Stimulated activated CD8-positive, alpha-beta memory T cell treated with anti-CD3 and anti-CD28 coated beads, Interleukin-15, amount 100 ng/mL, for 4 hours (primary cell): ENCODE measurements at places on chromosomes 13 and 19.

DNA sequence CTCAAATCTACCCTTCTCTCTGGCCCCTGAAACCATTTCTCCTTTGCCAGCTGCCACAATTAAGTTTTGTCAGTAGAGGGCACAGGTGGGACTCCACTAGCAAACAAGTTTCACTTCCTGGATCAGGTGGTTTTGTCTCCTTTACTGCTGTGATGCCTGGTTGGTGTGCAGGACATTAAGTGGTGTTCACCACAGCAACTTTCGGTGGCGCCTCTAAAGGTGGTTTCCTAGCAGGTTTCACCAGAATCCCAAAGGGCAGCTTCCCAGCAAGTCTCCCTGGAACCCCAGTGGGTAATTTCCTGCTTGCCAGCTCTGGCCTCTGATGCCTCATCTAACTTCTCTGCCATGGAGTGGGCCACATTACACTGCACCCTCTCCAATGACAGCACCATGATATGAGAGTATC, 16.6 kb downstream of the MED4 start:
- DNase-seq, result no peak

DNA sequence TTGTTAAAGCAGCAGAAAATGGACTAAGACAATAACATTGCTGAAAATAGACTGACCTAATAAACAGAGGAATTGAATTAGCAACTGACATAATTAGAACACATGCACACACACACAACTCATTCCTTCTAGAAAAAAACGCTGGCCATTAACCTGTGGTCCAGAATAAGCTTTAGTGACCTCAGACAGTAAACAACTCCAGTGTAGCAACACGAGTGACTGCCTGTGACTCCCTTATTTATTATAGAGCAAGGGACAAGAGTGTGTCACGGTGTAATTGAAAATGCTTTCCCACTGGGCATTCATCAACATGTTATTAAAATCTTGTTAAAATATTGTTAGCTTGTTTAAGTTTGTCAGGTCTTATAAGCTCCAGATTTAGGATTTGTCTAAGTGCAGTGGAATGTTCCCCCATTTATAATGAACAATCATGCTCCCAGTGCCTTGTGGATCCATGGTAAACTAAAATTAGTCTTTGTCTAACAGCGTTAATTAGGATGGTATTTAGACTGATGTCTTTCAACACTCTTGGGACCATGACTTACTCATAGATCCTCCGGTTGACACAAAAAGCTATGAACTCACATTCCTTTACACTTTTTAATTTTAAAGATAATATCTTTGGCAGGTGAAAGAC, 111.7 kb upstream of the IRS2 start:
- DNase-seq, result no peak

DNA sequence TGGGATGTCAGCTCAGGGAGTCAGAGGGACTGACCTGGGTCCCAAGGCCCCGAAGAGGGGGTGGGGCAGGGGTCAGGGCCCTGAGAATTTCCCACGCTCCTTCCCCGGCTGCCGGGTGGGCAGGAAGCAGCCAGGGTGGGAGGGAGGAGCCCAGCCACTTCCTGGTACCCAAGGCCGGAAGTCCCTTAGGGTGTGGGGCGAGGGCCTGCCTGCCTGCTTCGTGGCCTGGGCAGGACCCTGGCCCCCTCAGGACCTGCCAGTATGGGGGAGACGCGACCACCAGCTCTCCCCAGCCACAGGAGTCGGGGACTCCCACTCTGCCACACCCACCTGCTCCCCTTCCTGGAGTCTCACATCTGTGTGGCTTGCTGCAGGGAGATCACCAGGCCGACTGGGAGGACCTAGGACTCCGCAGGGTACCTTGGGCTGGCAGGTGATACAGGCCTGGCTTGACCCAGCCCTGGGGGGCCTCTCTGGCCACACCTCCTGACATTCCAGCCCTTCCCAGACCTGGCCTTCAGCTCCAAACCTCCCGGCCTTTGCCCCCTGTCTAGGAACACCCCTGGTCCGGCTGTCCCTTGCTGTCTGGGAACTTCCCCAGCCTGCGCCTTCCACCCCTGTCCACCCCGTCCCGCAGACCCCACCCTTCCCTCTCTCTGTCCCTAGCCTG, 9.8 kb upstream of the CIRBP start:
- DNase-seq, result no peak

DNA sequence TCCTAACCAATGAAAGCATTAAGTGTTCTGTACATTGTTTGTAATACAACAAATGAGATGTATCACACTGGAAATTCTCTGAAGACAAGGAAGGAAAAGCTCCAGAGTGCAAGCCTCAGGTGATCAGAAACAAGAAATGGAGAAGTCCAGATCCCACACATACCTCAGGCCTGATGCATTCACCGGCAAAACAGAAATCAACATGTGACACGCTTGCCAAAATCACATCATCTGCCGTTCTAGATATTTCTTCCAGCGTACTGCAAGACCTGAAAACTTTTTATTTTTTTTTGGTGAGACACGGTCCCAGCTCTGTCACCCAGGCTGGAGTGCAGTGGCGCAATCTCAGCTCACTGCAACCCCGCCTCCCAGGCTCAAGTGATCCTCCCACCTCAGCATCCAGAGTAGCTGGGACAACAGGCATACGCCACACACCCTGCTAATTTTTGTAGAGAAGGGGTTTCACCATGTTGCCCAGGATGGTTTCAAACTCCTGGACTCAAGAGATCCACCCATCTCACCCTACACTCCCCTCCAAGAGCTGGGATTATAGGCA, 48.6 kb downstream of the FOXO1 start:
- DNase-seq, result no peak

GRCh38 chr13:24293746-24294145, 15.6 kb upstream of the C1QTNF9 start:
- no peak for DNase-seq

DNA sequence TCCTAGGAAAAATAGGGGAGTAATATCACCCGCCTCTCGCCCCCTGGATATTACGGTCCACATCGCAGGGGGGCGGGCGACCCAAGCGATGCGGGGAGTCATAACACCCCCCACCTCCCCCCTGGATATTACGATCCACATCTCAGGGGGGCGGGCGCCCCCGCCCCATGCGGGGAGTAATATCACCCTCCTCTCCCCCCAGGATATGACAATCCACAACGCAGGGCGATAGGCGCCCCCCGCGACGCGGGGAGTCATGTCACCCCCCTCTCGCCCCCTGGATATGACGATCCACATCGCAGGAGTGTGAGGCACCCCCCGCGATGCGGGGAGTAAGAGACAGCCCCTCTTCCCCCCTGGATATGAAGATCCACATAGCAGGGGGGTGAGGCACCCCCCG, 684.4 kb upstream of the PCDH9 start:
- DNase-seq, result no peak

DNA sequence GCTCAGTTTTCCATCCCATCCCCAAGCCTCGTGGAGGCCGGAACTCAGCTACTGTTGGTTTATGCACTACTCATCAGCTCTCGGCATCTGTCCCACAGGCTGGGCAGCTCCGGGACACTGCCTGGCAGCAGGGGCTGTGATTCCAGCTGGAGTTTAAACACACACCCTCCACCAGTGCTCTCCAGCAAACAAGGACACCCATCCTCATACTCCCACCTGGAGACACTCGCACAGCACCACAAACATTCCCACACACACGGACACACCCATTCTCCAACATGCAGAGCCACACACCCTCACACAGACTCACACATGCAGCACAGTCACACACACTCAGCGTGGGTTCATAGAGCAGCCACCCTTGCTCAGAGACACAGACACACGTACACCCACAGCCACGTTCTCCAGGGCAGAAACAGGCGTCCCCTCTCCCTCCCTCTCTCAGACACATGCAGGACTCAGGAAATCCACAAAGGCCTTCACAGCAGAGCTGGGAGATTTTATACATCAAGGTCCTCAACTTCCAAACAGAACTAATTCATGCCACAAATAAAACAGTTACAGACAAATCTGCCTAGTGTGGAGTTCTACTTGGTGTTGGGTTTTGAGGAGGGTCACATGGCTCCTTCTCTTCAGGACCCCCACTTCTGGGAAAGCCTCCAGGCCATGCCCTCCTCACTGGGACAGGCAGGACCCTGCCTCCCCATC, 785.4 kb downstream of the UQCRFS1 start:
- no peak for DNase-seq

DNA sequence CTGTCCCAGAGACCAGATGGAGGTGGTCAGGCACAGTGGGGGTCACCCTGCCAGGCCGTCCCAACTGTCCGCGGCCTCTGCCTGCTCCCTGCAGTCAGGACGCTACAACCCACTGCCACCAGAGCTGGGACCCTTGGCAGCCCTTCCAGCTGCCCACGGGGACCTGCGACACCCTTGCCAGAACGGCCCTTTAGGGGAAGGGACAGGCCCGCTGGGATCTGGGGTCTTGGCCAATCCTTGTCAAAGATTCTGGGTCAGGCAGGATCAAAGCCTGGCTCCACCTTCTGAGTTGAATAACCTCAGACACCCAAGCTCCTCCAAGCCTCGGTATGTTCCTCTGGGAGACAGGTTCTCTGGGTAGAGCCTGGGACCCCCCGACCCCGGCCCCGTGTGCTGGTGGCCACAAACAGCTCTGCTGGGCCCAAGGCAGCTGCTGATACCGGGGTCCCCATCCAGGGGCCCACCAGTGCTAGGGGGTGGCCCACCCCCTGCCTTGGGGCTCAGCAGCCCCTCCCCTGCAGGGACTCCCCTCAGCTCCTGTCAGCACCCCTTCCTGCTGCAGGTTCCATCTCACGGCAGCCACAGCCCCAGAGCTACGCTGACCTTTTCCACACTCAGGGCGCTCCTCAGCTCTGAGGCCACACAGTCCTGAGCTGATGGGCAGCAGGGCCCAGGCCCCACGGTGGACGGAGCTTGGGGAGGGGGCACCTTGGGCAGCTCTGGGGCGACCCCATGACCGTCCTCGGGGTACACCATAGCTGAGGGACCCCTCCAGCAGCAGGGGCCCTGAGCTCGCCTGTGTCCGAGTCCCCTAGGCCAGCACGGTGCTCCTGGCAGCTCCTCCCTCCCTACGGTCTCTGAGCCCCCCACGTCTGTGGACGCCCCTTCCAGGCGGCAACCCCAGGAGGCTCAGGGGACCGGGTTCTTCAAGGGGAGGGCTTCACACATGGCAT, 18.4 kb downstream of the SBNO2 start:
- no peak for DNase-seq

- no peak for DNase-seq
Measured at GRCh38 chr19:14425696-14426138, 6.6 kb upstream of the DDX39A start.
